Cortex of kidney (tissue), 1 donor: ENCODE measurements at places on chromosomes 6 and 20.

DNA sequence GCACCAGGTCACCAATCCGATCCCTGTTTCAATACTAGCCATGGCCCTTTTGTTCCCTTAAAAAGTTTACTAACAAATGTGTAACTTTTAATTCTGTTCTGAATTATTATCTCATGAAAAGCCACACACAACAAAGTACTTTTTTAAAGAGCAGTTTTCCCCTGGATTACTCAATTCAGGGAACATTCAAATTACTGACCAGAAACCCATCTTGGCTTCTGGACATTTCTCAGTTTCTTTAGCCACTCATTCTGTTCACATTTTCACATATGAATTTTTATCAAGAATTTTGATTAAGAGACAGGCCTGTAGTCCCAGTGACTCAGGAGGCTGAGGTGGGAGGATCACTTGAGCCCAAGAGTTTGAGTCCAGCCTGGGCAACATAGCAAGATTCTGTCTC, 47.4 kb downstream of the INSM1 start:
- DNase-seq = no peak

DNA sequence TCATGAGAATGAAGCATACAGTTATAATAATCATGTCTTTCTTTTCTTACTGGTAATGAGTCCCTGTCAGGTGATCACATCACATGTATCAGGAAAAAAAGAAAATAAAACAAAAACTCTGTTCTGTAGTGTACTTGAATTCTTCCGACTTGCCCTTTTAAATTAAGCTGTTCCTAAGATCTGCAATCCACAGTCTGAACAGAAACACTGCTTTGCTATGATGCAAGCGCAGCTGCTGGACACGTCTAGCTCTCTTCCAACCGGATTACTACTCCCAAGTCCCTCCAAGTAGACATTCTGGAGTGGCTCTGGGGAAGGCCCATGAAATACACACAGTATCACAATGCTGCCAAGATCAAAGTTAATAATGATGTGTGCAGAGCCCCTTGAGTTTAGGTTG, 83.7 kb downstream of the FYN start:
- DNase-seq = no peak

DNA sequence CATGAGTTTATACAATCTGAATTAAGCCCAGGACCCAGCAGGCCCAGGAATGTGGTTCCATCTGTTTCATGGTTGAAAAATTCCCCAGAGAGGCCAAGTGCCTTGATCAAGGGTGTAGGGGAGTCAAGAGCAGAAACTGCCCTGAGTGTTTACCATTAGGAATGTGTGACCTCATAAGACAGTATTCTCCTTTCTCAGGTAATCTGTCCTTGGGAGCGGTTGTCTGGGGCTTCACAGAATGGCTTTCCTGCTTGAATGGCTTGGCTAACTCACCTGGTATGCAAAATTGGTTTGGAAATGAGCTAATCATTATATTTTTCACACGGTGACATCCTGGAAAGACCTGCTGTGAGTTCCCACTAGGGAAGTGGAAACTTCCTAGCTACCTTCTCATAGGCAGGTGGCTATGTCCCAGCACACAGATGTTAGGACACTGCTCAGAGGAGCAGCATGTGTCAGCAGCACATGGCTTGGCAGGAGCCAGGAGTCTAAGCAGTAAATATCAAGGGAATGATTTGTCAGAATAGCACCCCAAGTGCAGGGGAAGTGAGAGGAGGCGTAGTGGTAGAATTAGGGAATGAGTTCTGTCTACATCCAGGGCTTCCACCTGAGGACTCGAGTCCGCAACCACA, 17.7 kb downstream of the CLIC5 start:
- DNase-seq = no peak

DNA sequence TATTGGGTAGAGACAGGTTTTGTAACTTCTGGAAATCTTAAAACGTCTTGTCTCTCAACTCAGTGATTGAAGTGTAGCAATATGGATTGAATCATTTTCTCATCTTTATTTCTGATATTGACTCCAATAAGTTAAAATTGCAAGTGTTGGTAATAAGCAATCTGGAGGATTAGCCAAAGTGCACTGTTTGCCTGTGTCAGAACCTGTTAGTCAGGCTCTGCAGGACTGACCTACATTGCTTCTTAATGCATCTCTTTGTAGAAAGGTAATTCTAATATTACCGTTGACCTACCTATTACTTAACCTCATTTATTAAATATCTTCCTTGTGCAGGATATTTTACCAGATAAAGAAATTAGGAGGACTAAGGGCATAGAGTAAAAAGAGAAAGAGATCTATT, 484.0 kb upstream of the CITED2 start:
- no peak for DNase-seq

GRCh38 chr6:2034256-2034655, 211.1 kb downstream of the GMDS start:
- DNase-seq = no peak
